EH (cell line): ENCODE measurements at places on chromosomes 5 and 9.
A peak's percentile ranks its signal among the peaks of the same experiment; 100 is the strongest.

DNA sequence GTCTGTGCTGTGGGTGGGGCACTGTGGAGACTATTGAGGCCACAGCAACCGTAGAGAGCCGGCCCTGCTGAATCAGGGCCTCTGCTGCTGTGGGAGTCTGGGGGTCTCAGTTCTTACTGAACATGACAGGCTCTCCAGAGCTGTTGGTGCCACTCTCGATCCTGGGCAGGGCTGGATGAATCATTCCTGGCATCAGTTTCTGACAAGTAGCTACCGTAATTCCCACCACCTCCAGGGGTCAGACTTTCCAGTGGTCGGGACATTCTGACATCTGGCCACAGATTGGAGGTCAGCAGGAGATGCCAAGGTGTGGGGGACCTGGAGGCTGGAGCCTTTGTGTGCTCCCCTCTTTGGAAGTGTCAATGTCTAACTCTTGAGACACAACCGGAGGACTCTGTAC lies 188.4 kb downstream of the IRX2 start:
- DNase-seq = no peak

DNA sequence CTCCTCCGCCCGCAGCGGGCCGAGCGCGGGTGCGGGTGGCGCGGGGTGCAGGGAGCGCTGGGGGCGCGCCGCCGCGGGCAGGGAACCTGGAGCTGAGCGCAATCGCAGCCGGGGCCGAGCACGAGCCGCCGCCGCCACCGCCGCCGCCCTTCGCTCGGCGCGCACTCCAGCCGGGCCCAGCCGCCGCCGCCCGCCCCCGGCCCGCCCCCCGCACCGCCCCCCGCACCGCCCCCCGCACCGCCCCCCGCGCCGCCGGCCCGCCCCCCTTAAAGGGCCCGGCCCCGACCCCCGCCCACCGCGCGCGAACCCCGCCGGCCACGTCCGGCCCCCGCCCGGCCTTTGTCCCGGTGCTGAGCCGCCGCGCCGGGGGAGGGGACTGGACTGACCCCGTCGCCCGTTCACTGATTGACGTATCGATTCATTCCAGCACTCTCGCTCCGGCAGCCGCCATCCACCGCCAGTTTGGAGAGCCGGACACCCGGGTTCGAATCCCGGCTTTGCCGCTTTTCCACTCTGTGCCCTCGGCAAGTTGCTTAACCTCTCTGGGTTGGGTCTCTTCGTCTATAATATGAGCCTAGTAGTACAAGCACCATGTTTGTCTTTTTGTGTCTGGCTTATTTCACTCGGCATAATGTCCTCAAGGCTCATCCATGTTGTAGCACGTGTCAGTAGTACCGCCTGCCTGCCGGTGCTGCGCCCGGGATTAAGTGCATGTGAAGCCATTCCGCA lies at the start of gene SH3PXD2B:
SH3PXD2B (minus strand) TSS at position 168 of the 729 bp plus-strand sequence. CDS start 173 bp downstream, outside the sequence.
- peak; percentile 70 for DNase-seq

- DNase-seq = peak; percentile 74
These were observed 11.1 kb downstream of the REXO4 start for GRCh38 chr9:133406480-133407307.

DNA sequence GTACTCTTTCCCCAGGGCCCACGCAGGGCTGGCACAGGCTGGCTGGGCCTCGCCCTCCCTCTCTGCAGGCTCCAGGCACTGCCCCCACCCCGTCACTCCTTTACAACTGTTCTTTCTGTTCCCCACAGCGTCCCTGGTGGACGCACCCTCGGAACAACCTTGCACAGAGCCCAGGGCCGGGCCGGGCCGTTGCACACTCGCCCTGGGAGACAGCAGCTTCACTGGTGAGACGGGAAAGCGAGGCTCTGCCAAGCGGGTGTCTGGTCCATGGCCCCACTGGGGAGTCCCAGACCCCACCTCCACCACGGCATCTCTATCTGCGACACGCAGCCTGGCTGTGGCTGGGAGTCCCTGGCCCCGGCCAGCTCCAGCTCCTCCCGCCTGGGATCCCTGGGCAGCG lies 18.4 kb upstream of the QSOX2 start:
- no peak for DNase-seq

- DNase-seq = no peak
These were observed 280.9 kb upstream of the PANK3 start for GRCh38 chr5:168860081-168860480.

DNA sequence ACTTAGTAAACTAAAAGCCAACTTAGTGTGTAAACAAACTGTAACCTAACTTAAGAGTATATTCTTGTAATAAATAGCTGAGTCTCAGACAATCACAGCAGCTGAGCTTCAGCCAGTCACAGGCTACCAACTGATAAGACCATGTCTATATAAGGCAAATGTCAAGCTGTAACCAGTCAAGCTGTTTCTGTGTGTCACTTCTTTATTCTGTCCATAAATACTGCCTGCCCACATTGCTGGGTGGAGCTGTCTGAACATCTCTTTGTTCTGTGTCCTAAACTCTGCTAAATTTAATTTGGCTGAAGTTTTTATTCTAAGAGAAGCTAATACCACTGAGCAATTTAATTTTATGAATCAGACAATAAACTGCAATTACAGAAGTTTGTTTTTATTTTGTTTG lies 412.1 kb upstream of the CDH10 start:
- DNase-seq = no peak

DNA sequence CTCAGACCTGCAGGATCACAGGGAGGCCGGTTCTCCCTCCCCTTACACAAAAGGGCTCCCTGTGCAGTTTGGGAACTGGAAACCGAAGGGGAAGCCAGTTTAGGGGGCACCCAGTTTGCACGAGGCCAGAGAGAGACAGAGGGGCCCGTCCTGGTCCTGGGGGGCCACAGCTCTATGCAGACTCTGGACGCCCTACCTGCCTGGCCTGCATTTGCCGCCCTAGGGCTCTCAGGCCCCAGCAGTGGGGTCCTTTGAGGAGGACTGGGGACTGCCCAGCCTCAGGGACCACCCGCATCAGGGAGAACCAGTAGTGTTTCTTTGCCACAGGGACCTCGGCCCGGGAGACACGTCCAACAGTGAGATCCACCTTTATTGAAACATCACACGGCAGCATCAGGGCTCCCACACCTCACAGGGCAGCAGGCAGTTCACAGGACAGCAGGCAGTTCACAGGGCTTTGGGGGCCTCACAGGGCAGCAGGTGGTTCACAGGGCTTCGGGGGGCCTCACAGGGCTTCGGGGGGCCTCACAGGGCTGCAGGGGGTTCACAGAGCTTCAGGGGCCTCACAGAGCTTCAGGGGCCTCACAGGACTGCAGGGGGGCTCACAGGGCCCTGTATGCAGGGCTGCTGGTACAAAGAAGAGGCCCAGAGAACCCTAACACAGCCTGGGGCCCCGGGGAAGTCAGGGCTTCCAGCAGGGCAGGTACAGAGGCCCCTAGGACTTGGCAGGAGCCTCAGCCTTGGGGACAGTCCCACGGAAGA lies 648 bp upstream of the NSMF start:
- DNase-seq = no peak

GRCh38 chr9:34562135-34562745 lies 27.3 kb downstream of the CNTFR start:
- DNase-seq = no peak

GRCh38 chr5:96146675-96147074 lies 185.0 kb upstream of the ELL2 start:
- peak; percentile 89 for DNase-seq

DNA sequence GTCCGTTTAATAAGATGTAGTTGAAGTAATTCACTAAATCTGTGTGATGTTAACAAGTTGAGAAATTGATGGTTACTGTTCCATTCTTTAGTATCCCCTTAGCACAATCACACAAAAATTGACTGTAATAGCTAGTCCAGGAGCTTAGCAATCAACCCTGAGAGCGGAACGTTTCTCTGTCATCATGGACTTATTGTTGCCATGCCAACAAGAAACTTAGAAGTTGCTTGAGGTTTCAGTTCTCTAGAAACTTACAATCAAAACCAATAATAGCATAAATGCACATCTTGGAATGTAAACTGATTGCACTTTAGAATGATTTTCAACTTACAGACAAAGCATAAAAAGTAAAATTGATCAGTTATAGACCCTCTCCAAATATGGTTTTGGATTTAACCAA lies 125.4 kb upstream of the ANKH start:
- no peak for DNase-seq
